ENCODE measurements at places on chromosomes 4 and X. TPM values are rescaled to one million over a fixed set of nuclear protein-coding genes. Genes with fewer than 3 reads are reported as not detected.

GRCh38 chr4:139663561-139664138, 2.0 kb upstream of the MGST2 start:
- no peak overlapping the region for H3K4me3 ChIP-seq
- peaks cover 68% of the 10 kb centered on the region for H3K4me1 ChIP-seq
- no peaks in the 10 kb centered on the region for H3K36me3 ChIP-seq
- no peaks in the 10 kb centered on the region for H3K27me3 ChIP-seq

GRCh38 chrX:136146614-136147314, 569 bp upstream of the FHL1 start:
- peaks cover 8% of the 10 kb centered on the region for H3K4me1 ChIP-seq
- peak overlapping the region; percentile 67 for H3K4me3 ChIP-seq
- H3K36me3 ChIP-seq = no peaks in the 10 kb centered on the region
- no peak for DNase-seq
- peaks cover 6% of the 10 kb centered on the region for H3K27me3 ChIP-seq

GRCh38 chr4:116925900-116926457, 159.4 kb downstream of the TRAM1L1 start:
- DNase-seq = peak; percentile 55
- H3K27me3 ChIP-seq = peaks cover 11% of the 10 kb centered on the region
- H3K36me3 ChIP-seq = no peaks in the 10 kb centered on the region
- no peak overlapping the region for H3K27ac ChIP-seq
- H3K4me1 ChIP-seq = no peaks in the 10 kb centered on the region
- peak overlapping the region; percentile 45 for H3K4me3 ChIP-seq

DNA sequence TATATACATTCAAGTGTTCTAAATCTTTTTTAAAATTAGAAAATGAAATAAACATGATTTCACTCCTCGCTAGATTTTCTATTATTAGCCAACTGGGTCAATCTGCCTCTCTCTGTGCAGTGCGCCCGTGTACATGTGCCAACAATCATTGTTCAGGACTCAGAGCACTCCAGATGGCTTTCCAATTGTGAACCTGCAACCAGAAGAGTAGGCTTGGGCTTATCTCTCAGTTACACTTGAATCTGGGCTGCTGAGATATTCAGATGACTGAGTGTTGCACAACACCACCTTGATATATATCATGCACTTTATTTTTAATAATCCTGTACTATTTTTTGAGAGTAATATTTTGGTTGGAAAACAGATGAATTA, 184.0 kb upstream of the FSTL5 start:
- no peak overlapping the region for H3K4me3 ChIP-seq
- H3K36me3 ChIP-seq = no peaks in the 10 kb centered on the region
- no peaks in the 10 kb centered on the region for H3K27me3 ChIP-seq
- no peak overlapping the region for H3K27ac ChIP-seq
- H3K4me1 ChIP-seq = no peaks in the 10 kb centered on the region
- DNase-seq = no peak

- DNase-seq = no peak
- no peak overlapping the region for H3K27ac ChIP-seq
- H3K27me3 ChIP-seq = no peaks in the 10 kb centered on the region
- H3K4me1 ChIP-seq = no peaks in the 10 kb centered on the region
Measured at GRCh38 chr4:47088298-47088697, 56.9 kb downstream of the GABRB1 start.

GRCh38 chrX:130502016-130502570, 100.3 kb downstream of the RBMX2 start:
- H3K36me3 ChIP-seq = no peaks in the 10 kb centered on the region
- no peak for DNase-seq
- no peaks in the 10 kb centered on the region for H3K4me1 ChIP-seq

DNA sequence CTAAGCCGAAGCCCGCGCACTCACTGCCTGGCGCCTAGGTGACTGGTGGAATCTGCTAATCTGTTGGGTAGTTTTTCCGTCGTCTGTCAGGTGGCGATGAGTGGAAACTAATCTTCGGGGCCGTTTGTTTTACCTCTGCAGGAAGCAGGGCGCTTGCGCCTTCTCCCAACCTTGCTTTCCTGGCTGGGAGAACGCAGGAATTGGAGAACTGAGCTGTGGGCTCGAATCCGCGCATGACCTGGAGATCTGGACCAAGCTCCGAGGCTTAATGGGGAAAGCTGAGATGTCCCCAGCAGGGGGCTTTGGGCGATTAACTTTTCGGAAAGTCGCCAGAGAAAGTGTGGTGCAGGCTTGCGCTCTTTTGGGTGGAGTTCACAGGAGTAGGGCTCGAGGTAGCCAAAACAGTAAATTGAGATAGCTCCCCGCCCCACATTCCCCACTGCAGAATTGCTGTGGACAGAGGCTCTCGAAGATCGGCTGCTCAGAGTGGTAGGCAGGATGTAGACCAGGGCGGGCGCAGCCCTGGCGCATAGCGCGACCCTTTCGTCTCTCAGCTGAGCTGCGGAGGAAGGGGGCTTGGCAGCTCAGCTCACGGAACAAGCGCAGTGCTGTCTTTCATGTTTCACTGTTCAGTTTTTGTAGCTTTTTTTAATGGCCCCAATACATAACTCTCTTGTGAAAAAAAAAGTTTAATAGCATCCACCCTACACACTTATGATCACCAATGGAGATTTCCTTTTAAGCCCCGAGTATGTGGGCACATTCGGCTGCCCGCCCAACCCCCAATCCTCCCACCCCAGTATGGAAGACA, 2.7 kb upstream of the FGF5 start:
- no peaks in the 10 kb centered on the region for H3K36me3 ChIP-seq
- H3K27ac ChIP-seq = no peak overlapping the region
- H3K4me3 ChIP-seq = no peak overlapping the region

- no peaks in the 10 kb centered on the region for H3K27me3 ChIP-seq
- H3K4me3 ChIP-seq = no peak overlapping the region
- DNase-seq = no peak
- H3K4me1 ChIP-seq = no peaks in the 10 kb centered on the region
- no peaks in the 10 kb centered on the region for H3K36me3 ChIP-seq
Measured at GRCh38 chr4:90030953-90031352, 96.2 kb upstream of the CCSER1 start.

DNA sequence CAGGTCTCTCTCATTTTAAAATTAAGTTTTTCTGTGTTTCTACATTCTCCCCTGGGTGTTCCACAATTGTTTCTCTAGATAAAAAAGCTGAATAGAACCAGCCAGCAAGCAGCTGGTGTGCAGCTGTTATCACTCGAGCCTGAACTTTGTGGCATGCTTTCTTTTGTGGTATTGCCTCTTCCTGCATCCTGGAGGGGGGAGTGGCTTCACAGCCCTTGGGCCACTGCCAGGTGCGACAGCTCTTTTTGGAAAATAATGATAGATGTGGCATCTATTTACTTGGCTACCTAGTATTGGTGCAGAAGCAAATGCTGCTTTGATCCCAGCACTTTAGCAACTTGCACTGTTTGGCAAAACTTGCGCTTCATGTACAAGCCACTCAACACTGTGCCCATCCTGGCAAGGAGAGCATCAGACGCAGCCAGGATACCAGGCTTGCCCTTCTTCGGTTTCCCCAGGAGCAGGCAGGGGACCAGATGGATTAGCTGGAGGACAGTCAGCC, 69.4 kb downstream of the HMGB2 start:
- H3K4me1 ChIP-seq = peaks cover 40% of the 10 kb centered on the region
- peak; percentile 34 for DNase-seq
- no peaks in the 10 kb centered on the region for H3K36me3 ChIP-seq
- no peak overlapping the region for H3K4me3 ChIP-seq

GRCh38 chrX:40007131-40007755, 90.5 kb downstream of the BCOR start:
- peaks cover 7% of the 10 kb centered on the region for H3K4me1 ChIP-seq
- peaks cover 48% of the 10 kb centered on the region for H3K27me3 ChIP-seq
- no peak overlapping the region for H3K27ac ChIP-seq
- no peak for DNase-seq

GRCh38 chr4:20490734-20491133, 209.5 kb upstream of the PACRGL start:
- no peaks in the 10 kb centered on the region for H3K36me3 ChIP-seq
- H3K27ac ChIP-seq = no peak overlapping the region
- no peak for DNase-seq
- H3K27me3 ChIP-seq = no peaks in the 10 kb centered on the region

DNA sequence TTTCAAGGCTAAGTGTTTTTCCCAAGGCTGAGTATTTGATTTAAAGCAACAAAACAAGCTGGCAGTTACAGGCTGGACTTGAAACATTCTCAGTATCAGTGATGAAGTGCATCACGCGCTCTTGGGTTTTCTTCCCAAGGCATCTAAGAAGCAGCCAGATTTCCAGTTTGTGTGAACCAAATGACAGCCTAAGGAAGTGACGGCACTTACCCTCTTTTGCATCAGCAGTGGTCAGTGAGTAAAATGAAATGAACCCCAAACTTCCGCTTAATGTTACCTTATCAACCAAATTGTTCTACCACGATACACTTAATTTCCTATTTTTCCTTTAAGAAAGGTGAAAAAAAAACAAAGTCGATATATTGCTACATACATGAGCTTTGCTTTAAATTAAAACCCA, 15.8 kb upstream of the GYPE start:
- H3K4me3 ChIP-seq = no peak overlapping the region
- H3K36me3 ChIP-seq = no peaks in the 10 kb centered on the region
- no peaks in the 10 kb centered on the region for H3K27me3 ChIP-seq
- no peaks in the 10 kb centered on the region for H3K4me1 ChIP-seq

GRCh38 chr4:110306303-110306702, 107.9 kb upstream of the ELOVL6 start:
- no peaks in the 10 kb centered on the region for H3K27me3 ChIP-seq
- H3K4me3 ChIP-seq = no peak overlapping the region
- H3K4me1 ChIP-seq = no peaks in the 10 kb centered on the region
- H3K27ac ChIP-seq = no peak overlapping the region
- no peak for DNase-seq

DNA sequence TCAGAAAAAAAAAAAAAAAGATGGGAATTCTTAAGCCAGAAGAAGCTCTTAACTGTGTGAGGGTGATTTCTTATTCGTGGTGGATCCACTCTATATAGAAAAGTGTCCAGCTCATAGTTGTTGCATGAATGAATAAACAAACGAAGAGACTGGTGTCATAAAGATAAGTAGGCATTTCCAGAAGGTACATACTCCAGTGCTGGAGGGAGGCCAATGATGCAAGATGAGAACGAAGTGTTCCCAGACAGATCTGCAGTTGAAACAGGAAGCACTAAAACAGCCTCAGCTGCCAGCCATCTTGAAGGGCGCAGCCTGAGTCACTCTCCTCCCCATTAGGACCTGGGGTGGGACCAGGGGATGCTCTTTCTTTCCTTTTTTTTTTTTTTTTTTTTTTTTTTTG, 47.4 kb upstream of the HOPX start:
- H3K4me3 ChIP-seq = no peak overlapping the region
- no peaks in the 10 kb centered on the region for H3K4me1 ChIP-seq

DNA sequence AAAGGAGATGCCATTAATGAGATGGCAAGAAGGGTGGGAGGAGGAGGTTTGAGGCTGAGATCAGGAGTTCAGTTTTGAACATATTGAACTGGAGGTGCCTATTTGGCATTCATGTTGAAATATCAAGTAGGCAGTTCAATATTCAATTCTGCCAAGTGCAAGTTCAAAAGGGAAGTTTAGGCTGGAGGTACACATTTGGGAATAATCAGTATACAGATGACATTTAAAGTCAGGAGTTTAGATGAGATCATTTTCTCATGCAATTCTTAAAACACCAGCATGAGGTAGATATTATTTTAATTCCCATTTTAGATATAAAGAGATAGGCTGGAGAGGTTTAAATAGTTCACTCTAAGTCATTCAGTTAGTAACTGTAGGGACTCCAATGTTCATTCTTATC, 26.1 kb downstream of the COQ2 start:
- H3K36me3 ChIP-seq = peaks cover 5% of the 10 kb centered on the region
- H3K4me1 ChIP-seq = peaks cover 11% of the 10 kb centered on the region
- no peaks in the 10 kb centered on the region for H3K27me3 ChIP-seq
- H3K4me3 ChIP-seq = no peak overlapping the region
- no peak for DNase-seq
- no peak overlapping the region for H3K27ac ChIP-seq

DNA sequence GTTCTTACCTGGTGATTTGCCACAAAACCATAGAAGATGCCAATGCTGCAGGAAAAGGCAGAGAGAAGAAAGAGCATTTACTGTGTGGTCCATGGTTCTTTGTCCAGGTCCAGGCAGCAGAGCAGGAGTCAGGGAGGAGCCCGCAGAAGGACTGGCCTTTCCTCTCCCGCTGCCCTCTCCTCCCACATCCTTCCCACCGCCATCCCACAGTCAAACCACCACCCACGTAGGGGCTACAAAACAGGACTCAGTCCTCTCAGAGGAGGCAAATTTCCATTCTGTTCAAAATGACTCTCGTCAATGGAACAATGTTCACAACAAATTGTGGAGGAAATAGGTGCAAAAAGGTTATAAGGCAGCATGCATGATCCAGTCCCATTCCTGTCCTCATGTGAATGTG, 58.6 kb downstream of the PROM1 start:
- no peak overlapping the region for H3K27ac ChIP-seq
- no peaks in the 10 kb centered on the region for H3K36me3 ChIP-seq
- no peaks in the 10 kb centered on the region for H3K27me3 ChIP-seq
- no peak for DNase-seq
- peaks cover 21% of the 10 kb centered on the region for H3K4me1 ChIP-seq

GRCh38 chr4:77072195-77072753, 3.5 kb downstream of the CCNI start:
- peak; percentile 69 for DNase-seq
- H3K36me3 ChIP-seq = no peaks in the 10 kb centered on the region
- peak overlapping the region; percentile 40 for H3K27ac ChIP-seq
- H3K27me3 ChIP-seq = no peaks in the 10 kb centered on the region
- peaks cover 77% of the 10 kb centered on the region for H3K4me1 ChIP-seq

GRCh38 chr4:113040793-113041192, 8.7 kb upstream of the ANK2 start:
- H3K4me1 ChIP-seq = no peaks in the 10 kb centered on the region
- DNase-seq = no peak
- no peaks in the 10 kb centered on the region for H3K27me3 ChIP-seq
- H3K27ac ChIP-seq = no peak overlapping the region

DNA sequence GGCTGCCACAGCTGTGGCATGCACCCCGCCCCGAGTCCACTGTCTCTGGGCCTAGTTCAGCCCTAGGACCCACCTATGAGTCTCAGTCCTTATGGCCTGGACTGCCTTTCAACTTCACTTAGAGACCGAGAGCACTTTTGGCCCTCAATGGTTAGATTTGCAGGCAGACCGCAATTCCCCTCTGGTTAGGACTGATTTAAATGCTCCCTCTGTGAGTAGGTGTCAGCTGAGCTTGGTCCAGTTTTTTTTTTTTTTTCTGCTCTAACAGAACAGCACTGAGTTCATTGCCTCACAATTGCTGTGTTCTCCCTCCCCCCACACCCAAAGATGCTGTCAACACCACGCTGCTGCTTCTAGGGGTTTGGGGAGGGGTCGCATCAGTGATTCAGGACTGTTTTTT, 143.2 kb downstream of the BMP15 start:
- no peaks in the 10 kb centered on the region for H3K36me3 ChIP-seq
- H3K4me3 ChIP-seq = no peak overlapping the region
- no peaks in the 10 kb centered on the region for H3K27me3 ChIP-seq
- no peak overlapping the region for H3K27ac ChIP-seq
- H3K4me1 ChIP-seq = no peaks in the 10 kb centered on the region
- no peak for DNase-seq

- no peak overlapping the region for H3K27ac ChIP-seq
- DNase-seq = no peak
- H3K27me3 ChIP-seq = no peaks in the 10 kb centered on the region
- H3K36me3 ChIP-seq = no peaks in the 10 kb centered on the region
Measured at GRCh38 chrX:19724409-19724808, 163.0 kb downstream of the SH3KBP1 start.

Gene SPATA18
- total RNA-seq = not detected

Gene ADAMTS3
- not detected for total RNA-seq

Gene SYTL4
- total RNA-seq = 12.5 TPM

Gene BOD1L1
- total RNA-seq = 46.9 TPM

Gene FAM53A
- not detected for total RNA-seq

Gene STK32B
- total RNA-seq = 1.8 TPM

Gene TEX11
- total RNA-seq = not detected

Gene UGT2B28
- not detected for total RNA-seq

Gene HSFX2
- total RNA-seq = not detected

Gene MAGEC1
- total RNA-seq = not detected

All from stomach (tissue), 19 donors.